Ecto neural progenitor cell (in vitro differentiated cells): ENCODE measurements at places on chromosomes 16 and 17.

- no peak for DNase-seq
Observed at GRCh38 chr16:14146445-14146844, 75.3 kb downstream of the MRTFB start.

GRCh38 chr17:52148969-52149351 is 9.6 kb downstream of the CA10 start:
- DNase-seq: no peak

GRCh38 chr17:31525801-31526549 is 134.5 kb downstream of the RAB11FIP4 start:
- no peak for DNase-seq

- peak; percentile 55 for DNase-seq
Observed at GRCh38 chr16:86019446-86020047, 120.6 kb downstream of the IRF8 start.

DNA sequence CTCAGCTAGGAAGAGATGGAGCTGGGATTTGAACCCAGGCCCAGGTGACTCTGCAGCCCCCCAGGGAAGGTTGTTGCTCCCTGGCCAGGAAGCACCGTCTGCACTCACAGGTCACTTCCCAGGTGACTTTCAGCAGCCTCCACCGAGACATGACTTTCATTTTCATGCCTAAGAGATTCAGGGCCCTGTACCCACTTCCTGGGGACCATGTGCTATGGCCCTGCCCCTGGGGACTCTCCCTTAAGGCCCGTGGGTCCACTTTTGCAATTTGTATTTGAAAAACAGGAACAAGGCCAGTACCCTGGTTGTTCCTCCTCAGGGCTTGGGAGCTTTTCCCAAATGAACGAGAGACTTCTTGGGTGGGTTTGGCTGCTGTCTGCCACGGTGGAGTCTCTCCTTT is 191.0 kb downstream of the IRF8 start:
- DNase-seq: no peak

DNA sequence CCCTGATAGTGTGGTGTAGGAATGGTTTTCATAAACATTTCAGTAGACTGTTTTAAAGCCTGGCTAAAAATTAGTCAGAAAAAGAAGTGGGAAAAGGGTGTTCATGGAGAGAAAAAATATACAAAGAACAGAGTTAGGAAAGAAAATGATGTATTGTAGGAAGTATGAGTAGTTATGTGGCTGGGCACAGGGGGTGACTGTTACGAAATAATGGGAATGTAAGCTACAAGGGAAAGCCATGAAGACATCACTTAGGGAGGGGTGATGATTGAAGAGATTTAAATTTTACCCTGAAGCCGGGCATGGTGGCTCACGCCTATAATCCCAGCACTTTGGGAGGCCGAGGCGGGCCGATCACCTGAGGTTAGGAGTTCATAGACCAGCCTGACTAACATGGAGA is 55.3 kb downstream of the NUP88 start:
- DNase-seq: no peak

DNA sequence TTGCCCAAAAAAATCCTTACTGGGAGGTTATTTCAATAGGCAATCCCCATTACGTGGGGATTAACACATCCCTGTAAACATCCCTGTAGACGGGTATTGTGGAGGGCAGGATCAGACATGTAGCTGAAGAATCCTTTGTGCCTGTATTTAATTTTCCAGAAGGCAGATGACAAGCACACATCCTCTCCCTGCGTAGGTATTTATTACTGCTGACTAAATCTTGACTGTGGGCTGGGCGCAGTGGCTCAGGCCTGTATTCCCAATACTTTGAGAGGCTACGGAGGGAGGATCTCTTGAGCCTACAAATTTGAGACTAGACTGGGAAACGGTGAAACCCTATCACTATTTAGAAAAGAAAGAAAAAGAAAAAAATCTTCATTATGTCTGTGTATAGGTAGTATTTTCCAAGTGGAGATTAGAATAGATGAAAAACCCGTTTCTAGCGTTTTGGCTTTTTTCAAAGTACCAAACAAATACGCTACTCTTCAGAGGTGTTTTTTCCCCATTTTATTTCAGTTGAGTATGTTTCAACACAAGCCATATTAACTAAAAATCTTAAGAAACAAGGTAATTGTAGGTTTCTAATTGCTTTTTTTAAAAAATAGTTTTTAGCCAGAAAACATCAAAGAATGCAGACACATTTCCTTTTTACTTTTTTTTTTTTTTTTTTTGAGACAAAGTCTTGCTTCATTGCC is 1.5 kb upstream of the MARF1 start:
- DNase-seq: no peak

- DNase-seq: no peak
Observed at GRCh38 chr17:14061666-14062560, 7.4 kb upstream of the COX10 start.

GRCh38 chr17:66518108-66518507 is 215.7 kb downstream of the PRKCA start:
- no peak for DNase-seq

GRCh38 chr16:290015-290680 is 7.2 kb downstream of the PDIA2 start:
- no peak for DNase-seq

DNA sequence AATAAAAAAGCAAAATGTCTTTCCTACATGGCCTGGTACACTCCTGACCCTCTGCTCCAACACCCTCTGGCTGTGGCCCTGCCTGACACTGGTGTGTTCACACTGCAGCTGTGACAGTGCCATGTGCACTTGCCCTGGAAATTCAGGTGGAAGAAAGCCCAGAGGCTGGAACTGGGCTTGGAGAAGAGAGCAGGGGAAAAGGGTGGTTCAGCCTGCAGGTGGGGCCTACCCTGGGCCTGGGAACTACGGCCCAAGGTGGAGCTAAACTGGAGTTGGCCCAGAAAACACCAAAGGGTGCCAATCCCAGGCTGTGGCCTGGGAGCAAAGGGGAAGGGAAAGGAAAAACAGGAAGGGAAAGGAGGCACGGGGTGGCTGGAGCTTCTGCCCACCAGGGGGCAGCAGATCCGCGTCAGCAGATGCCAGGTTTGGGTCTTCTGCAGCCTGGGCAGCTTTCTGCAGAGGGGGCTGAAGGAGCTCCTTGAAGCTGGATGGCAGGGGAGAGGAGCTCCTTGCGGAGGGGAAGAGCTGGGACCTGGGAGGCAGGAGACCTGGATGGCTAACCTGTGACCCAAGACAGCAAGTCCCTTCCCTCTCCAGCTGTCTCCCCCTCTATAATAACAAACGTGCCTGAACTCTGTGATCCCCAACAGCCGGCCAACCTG is 15.4 kb upstream of the CTCF start:
- DNase-seq: peak; percentile 84

DNA sequence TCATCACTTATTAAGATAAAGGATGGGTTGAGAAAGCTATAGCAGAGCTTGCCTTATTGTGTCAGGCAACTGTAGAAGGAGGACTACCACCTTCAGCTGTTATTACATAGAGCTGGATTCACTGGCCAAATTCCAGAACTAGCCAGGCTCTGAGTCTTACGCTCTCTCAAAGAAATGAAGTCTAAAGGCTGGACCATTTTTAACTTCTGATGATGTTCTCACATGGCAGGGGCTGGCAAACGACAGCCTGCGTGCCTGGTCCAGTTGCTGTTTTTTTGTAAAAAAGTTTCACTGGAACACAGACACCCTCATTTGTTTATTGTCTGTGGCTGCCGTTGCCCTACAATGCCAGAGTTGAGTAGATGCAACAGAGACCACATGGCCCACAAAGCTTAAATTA is 21.2 kb downstream of the TRAF4 start:
- no peak for DNase-seq

DNA sequence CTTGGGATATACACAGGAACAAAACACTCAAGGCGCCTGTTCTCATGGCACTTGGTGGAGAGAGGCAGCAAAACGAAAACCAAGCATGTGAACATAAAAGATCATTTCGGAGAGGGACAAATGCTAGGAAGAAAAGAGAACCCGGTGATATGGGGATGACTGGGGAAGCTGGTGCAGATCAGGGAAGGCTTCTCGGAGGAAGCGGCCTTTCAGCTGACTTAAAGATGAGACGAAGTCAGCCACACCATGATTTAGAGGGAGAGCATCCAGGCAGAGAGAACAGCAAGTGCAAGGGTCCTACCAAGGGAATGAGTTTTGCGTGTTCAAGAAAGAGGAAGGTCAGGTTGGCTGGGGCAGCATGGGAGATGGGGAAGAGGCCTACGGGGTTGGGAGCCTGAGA is 250.9 kb downstream of the KATNIP start:
- DNase-seq: no peak

DNA sequence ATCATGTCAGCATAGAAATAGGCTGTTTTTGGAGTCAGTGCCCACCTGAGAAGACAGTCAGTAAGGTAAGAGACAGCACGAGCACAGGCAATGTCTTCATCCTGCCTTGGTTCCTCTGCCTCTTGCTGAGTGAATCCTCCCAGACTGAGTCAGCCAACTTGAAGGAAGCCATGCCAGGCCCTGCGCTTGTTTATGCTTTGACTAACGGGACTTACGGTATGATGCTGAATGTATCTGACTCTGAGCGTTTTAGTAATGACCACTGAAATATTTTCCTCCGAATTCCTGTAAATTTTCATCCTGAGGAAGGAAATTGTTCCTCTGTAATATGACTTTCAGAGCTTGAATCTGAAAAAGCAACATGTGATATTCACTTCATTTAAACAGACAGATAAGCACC is 18.0 kb downstream of the C17orf67 start:
- DNase-seq: no peak

DNA sequence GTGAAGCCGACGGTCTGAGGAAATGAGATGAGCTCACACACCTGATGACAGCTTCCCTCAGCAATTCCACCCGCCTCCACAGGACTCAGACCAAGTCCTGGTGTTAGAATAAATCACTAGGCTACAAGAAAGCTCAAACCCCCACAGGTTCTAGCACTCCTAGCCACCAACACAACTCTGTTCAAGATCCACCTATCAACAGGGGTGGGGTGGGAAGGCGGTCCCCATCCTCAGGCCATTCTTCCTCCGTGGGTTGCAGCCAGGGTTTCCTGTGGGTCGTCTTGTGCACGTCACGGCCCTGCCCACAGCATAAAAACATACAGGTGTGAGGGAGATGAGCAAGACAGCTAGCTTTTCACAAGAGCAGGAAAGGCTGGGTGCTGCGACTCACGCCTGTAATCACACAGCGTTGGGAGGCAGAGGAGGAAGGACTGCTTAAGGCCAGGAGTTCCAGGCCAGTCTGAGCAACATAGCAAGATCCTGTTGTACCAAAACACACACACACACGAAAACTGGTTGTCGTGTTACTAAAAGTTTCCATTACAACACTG is 81.1 kb downstream of the ANKRD11 start:
- DNase-seq: no peak

- DNase-seq: no peak
Observed at GRCh38 chr17:56141046-56141839, 12.0 kb upstream of the ANKFN1 start.

GRCh38 chr16:53052519-53053501 is at the start of gene CHD9NB:
Gene CHD9NB, minus strand, starts transcription at chr16:53052897. Its CDS starts 8,739 bp downstream, at chr16:53044158.
- DNase-seq: no peak

GRCh38 chr17:74677558-74678466 is 34.9 kb downstream of the CD300LF start:
- no peak for DNase-seq

DNA sequence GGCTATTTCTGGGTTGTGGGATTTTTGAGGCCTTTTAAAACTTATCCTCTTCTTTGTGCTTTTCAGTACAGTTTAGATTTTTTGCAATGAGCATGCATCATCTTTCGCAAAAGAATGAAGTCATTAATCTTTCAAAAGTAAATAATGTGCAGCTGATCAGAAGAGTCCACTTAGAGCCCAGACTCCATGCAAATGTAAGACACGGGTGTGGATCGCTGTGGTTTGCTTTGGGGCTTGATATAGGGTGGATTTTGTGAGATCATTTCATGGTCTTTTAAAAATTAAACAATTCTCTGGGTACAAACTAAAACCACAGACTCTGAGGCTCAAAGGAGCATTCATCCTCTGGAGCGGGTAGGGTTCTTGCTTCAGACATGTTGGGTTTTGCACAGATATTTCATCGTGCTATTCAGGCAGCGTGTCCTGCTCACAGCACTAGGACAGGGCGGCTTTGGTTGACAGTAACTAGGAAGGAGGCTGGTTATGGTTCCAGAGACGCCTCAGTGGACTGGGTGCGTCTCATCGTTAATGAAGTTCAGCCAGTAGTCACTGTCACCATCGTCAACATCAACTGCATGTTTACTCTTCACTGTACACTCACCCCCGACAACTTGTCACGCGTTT is 129.4 kb upstream of the PLCG2 start:
- no peak for DNase-seq

DNA sequence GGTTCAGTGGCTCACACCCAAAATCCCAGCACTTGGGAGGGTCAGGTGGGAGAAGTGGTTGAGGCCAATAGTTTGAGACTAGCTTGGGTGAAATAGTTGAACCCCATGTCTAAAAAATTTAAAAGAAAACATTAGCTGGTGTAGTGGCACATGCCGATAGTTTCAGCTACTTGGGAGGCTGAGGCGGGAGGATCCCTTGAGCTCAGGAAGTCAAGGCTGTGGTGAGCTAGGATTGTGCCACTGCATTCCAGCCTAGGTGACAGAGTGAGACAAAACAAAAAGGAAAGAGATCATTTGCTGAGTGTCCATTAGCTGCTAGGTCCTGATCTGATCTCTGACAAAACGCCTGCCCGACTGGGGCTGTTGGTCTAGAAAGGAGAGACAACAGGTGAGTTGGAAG is 14.1 kb upstream of the DBNDD1 start:
- DNase-seq: no peak

GRCh38 chr17:70022175-70022574 is 52.9 kb upstream of the KCNJ16 start:
- no peak for DNase-seq

DNA sequence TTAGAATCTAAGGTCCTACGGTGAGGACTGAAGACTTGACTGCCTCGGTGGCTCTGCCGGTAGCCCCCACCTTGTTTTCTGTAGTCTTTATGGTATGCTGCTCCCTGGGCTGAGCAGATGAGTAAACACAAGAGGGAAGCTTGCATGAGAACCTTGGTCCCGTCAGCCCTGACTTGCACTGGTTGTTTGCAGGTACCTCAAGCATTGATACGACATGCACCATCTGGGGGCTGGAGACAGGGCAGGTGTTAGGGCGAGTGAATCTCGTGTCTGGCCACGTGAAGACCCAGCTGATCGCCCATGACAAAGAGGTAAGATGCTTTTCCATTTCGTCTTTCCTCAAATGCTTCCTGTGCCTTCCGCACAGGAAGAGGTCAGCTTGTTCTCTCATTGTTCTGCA is 21.1 kb upstream of the TACO1 start:
- DNase-seq: no peak

DNA sequence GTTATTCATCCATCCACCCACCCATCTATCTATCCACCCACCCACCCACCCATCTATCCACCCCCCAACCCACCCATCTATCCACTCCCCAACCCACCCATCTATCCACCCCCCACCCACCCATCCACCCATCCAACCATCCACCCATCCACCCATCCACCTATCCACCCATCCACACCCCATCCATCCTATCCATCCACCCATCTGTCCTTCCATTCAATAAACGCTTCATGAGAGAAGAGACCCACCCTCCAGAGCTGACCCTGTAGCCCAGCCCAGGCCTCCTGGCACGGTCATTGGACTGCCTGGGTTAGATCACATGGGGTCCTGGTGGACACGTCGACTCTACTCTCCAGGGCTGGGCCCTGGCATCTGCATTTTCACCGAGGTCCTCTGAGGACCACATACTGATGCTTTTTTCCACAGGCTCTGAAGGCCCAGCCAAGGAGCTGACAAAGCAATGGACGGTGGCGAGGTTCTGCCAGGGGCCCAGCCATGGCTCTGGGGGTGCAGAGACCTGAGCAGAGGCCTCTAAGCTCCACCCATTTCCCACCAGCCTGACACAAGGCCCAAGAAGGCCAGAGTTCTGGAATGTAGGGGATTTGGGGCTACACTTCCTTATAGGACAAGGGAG is 41.3 kb upstream of the SLC38A10 start:
- DNase-seq: no peak
